ENCODE measurements at places on chromosomes 1 and 21.

GRCh38 chr1:54968551-54968950 is 11.9 kb upstream of the TMEM61 start:
- no peak for DNase-seq

- DNase-seq: no peak
These were observed 82.4 kb downstream of the CAMK2N1 start for GRCh38 chr1:20403423-20404145.

DNA sequence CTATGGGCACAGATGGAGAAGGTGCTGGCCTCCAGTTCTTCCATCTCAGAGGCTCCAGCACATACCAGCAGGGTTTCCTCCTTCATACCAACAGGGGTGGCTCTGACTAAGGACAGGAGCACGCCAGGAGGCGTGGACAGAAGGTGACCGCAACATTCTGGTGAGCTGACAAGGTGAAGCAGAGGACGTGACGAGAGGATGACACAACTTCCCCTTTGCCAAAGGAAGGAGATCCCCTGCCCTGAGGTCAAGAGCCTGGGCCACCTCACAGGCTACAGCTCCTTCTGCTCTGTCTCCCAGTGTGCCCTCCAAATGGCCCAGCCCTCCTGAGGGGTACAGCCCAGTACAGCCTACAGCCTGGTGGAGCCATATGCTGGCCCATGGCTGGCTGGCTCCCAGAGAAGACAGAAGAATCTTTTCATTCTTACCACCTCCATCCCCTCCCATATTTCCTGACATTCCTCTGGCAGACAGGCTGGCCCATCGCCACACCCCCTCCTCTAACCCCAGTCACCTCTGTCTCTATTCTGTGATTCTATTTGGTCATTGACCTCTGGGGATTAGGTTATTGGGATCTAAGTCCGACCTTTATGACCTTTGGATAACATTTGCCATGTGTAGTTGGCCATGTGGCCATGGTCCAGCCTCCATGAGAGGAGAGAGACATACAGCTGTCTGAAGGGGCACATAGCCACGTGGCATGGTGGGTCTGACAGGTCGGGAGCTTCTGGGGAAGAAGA is 5.1 kb upstream of the LAMB3 start:
- DNase-seq: no peak

- DNase-seq: no peak
These were observed 17.5 kb downstream of the MTARC1 start for GRCh38 chr1:220804202-220804586.

DNA sequence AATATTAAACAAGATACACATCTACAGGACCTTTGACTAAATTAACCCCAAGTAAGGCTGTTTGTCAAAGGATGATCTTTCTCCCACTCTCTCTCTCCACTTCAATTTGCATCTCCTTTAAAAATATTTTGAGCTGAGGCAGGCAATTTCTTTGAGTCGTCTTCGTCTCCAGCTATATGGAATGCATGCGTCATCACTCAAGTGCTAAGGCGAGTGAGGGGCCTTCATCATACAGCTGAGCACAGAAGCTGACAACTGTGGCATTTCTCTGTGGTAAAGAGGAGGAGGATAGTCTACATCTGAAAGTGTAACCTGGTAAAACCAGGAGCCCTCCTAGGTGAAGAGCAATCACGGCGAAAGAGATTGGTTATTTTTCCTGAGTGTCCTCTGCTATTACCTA is 7.6 kb downstream of the EPHX4 start:
- DNase-seq: no peak

DNA sequence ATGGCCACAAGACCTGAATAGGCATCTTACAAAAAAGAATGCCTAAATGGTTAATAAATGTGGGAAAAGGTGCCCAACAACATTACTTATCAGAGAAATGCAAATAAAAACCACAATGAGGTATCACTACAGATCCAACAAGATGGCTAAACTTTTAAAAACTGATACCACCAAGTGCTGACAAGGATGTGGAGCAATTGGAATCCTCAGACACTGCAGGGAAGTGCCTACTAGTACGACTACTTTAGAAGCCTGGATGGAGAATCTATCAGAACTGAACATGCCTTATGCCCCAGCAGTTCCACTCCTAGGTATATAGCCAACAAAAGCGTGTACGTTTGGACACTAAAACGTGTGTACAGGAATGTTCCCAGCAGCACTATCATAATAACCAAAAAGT is 19.9 kb downstream of the TNFRSF8 start:
- no peak for DNase-seq

All from CD4-positive, CD25-positive, alpha-beta regulatory T cell (primary cell).